ENCODE measurements at places on chromosomes 3 and 15.
A peak's percentile ranks its signal among the peaks of the same experiment; 100 is the strongest.

DNA sequence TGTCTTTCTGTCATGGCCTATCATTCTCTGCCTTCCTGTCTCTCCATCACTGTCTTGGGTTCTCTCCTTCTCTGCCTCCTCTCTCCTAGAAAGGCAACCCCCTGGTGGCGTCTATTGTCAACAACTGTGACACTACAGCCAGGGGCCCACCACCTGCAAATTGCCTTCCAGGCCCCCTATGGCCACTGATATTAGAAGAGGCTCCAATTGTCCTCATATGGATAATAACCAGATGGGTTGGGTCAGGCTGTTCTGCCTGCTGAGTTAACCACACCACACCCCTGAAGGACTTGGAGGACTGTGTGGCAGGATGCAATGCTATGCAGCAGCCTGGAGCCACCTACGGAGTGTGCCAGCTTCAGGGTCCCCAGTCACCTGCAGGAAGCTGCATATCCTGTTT, 665.0 kb downstream of the NTRK3 start:
- DNase-seq: no peak

- DNase-seq: no peak
Observed at GRCh38 chr3:190265796-190266195, 56.5 kb downstream of the CLDN1 start.

DNA sequence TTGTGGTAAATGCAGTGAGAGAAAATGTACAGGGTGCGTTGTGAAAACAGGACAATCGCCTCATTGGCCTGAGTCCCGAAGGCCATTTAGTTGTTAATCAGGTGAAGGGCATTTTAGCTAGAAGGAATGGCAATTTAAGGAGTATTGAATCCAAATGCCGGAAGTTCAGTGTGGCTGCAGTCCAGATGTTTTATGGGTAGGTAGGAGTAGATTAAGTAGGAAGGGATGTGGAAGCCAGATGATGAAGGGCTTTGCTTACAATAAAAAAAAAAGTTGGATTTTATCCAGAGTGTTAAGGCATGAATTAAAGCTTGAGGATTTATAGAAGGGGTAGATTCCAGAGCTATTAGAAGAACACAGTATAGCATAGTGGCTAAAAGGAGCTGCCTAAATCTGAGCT, 572.7 kb downstream of the NLGN1 start:
- DNase-seq: no peak

- peak; percentile 41 for DNase-seq
Observed at GRCh38 chr3:53938645-53939044, 47.0 kb upstream of the SELENOK start.

DNA sequence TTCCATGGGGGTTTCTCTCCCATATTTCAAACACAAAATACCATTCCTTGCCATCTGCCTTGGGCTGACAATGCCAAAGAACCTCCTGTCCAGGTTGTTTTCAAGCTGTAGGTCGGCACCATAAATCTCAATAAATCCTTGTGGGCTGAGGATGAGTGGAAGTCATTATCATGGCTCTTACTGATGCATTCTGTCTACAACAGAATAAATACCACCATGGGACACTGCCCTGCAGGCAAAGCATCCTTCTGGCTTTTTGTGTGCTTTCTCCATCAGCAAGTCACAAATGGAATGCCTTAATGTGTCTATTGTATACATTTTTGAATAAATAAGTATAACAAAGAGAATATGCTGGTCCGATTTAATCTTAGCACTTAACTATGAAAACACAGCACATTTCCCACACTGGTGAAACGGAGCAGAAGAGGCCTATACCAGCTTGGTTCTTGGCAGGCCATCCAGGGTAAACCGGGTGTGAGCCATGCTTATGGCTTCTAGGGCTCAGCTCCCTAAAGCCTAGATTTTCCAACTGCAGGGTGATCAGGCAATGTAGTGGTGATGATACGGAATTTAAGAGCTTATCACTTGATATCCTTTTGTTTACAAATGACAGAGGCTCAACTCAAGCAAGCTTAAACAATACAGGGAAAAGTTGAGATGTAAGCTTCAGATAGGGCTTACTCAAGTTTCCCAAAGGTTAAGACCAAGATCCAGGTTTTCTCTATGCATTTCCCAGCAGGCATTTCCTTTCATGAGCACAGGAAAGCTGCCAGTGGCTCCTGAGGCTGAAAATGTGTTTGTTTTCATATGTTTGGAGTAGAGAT, 133.2 kb upstream of the LRTM1 start:
- no peak for DNase-seq

GRCh38 chr3:102156426-102156825, 278.4 kb upstream of the ZPLD1 start:
- DNase-seq: no peak

GRCh38 chr15:44811337-44811736, 75.0 kb downstream of the TRIM69 start:
- DNase-seq: no peak
